ENCODE measurements at places on chromosomes 12 and 14.
A peak's percentile ranks its signal among the peaks of the same experiment; 100 is the strongest.

DNA sequence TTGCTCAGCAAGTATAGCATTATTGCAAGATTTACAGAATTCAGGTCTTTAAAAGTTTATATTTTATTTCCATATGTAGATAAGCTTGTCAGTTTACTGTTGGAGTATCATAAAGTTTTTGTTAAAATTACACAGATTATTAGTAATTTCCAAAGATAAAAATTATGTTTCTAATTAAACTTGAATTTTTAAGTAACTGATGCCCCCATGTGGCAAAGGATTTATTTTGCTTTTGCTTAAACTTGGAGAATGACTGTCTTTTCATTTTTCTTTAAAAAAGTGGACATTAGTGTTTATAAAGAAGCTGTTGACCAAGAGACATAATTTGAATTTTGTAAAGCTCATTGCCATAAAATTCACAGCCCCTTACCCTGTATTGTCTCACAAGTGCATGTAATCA lies 45.8 kb downstream of the ETNK1 start:
- no peak for DNase-seq

GRCh38 chr12:122399592-122400373 lies 22.7 kb downstream of the CLIP1 start:
- peak; percentile 94 for DNase-seq

DNA sequence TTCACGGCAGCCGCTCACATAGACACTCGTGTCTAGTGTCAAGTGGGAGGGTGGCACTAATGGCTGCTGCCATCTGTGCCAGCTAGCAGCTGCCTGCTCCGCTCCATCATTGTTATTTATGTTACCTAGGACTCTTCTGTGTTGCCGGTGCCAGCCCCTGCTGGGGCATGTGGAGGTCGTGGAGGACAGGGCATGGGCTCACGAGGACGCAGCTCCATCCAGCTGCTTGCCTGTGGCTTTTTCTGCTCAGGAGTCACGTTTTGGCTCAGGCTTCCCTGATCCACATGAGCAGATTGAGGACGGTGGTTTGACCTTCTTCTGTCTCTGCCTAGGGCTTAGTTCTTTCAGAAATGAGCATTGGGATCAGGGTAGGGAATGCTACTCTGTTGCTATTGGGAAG lies 31.2 kb downstream of the TPCN1 start:
- DNase-seq: no peak

- DNase-seq: no peak
Observed at GRCh38 chr14:99574099-99574880, 29.7 kb downstream of the CCDC85C start.

DNA sequence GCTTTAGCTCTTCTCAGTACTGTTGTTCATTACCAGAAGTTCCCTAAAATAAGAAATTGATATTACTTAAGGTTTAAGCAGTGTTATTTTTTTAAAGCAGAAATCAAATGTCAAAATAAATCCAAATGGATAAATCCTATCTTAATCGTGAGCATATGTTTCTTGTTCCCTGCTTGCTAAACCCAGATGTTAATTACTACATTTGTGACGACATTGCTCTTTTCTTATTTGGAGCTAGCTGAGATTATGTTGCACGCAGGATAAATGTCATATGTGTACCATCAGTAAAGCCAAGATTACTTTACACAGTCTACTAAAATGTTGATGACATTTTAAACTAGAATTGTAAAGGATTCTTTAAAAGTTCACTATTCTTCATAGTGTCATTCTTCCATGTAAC lies 157.5 kb downstream of the PLCZ1 start:
- DNase-seq: no peak

DNA sequence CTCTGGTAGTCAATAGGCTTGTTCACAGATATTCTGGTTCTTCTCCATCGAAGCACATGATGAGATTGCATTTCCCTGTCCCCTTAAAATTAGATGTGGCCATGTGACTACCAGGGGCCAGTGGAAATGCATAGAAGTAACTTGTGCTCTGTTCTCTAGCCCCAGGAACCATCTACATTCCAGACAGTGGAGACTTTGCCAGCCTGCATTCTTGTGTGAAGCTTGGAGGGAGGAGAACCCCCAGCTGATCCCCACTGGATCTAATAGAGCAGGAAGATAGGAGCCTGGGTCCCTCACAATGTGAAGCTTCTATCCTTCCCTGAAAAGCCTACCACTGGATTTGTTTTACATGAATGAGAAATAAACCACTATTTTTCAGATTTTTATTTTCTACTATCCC lies 130.1 kb downstream of the KITLG start:
- no peak for DNase-seq

DNA sequence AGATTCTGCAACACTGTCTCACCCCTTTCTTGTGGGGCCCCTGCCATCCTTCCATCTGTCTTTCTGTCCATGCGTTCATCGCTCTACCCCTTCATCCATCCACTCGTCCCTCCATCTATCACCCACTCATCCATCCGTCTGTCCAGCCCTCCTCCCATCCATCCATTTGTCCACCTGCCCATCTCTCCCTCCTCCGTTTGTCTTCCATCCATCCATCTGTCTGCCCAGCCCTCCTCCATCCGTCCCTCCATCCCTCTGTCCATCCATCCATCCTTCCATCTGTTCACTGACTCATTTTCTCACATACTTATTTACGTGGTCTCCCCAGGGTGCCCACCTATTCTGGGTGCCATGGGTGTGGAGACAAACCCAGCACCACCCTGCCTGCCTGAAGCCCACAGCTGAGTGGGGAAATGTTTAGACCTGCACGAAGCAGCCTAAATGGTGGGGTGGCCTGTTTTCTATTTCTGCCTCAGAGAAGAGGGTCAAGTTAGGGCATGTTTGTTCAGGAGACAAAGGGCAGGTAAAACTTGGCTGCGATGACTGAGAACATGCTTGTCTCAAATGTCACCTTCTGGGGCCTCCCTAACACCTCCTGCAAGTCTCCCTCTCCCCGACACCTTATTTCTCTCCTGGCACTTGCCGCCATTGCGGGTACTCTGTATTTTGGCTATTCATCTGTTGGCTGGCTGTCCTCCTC lies 2.8 kb upstream of the SLC25A47 start:
- DNase-seq: no peak

- DNase-seq: no peak
Observed at GRCh38 chr12:57902478-57902969, 38.8 kb upstream of the ATP23 start.

GRCh38 chr12:50297027-50297426 lies 13.7 kb upstream of the LIMA1 start:
- DNase-seq: no peak

DNA sequence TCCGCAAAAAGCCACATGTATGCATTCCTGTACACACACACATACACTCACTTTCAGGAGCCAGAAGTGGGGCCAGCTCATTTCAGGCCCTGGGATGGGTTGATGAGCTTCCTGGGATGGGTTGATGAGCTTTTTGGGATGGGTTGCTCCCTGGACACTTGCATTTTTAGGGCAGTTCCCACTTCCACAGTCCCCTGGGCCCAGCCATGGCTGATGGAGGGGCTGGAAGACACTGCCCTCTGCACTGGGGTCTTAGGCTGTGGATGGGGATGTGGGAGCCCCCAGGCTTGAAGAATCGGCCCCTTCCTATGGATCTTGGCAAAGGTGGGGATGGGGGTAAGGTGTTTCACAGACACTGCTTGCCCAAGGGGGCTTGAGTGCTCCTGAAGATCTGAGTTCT lies 12.7 kb downstream of the ACVRL1 start:
- DNase-seq: no peak

- DNase-seq: no peak
Observed at GRCh38 chr14:68663385-68664076, 129.3 kb downstream of the ZFP36L1 start.

DNA sequence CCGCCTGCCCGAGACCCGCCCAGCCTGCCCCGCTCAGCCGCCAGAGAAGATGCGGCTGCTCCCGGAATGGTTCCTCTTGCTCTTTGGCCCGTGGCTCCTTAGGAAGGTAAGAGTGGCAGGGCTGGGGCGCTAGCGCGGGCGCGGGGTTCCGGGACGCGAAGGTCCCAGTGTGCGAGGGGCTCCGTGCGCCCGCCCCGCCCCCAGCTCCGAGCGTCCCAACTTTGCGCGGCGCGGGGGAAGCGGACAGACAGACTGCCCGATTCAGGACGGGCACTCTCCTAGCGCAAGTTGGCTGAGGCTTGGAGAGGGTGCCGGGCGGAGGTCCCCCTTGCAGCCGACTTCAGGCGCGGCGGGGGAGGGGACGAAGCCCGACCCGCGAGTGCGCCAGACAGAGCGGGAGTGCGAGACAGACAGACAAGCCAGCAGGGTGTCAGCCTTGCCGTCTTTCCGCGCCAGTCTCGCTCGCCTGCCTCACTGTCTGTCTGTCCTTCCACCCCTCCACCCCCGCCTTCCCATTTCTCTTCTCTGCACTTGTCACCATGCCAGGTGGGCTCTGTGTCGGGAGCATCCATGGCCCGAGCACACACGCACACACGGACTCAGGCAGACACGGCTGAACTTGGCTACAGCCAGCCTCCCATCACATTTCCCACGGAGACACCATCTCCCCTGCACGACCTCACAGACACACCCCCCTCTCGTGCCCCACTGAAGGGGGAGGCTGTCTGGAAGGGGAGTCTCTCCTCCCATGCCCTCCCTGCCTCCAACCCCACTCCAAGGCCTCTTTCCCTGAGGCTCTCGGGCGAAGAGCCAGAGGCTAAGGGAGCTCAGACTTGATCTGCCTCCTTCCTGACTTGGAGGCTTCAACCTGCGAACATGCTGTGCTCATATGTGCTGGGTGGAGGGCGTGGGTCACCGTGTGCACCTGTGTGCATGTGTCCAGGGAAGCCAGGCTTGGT lies 606 bp downstream of the NXPH4 start:
- no peak for DNase-seq

DNA sequence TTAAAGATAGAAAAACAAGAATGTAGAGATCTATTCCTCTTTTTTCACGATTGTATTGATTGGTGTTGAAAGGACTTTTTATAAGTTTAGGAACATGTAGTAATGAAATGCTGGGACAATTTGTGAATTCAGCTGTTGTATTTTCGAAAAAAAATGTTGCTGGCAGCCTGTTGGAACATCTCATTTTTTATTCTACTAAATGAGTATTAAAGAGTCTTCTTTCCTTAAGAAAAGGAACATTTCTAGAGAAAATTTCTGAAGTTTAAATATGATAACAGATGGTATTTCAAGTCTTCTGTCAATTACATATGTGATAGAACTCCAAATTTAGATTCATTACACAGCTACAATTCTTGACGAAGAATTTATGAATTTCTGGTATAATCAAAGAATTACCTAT lies 189.6 kb downstream of the TMEM117 start:
- no peak for DNase-seq

DNA sequence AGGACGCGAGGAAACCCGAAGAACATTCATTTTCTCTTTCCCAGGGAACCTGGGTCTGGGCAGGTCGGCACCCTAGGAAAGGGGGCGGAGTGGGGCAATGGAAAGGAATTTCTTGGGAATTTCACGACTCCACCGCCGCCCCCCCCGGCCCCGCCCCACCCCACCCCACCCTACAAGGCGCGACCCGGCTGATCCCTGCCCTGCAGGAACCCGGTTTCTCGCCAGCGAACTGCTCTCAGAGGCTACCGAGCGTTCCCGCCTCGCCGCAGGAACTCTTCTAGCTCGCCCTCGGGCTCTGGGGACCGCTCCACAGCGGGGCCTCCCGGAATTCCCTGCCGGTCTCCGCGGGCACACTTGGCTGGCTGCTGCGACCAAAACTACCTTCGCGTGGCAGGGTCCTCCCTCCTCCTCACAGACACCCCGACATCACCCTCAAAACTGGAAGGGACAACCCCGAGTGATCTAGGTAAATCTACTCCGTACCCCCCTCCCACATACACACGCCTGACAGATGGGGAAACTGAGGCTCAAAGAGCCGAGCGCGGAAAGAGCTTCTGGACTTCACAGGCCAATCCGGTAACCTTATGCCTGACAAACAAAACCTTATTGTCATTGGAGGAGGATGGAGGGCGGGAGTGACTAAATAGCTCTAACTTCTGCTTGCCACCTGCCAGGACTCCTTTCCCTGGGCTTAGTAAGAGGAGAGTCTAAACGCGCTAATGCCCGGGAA lies 785 bp upstream of the ACTN1 start:
- no peak for DNase-seq

GRCh38 chr14:37972941-37973887 lies 234.5 kb upstream of the SSTR1 start:
- no peak for DNase-seq

DNA sequence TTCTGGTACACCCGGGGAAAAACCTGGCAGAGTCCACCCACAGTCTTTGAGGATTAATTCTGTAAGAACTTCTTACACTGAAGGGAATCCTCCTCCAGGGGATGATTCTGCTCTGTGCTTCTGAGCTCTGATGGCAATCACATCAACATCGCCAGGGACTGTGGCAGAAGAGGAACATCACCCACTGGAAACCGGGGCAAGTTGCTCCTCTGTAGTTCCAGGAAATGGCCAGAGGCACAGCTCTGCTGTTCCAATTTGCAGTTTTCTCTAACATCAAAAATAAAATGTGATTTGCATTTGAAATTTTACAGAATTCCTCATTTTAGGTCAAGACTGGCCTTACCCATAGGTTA lies 207.6 kb downstream of the DAD1 start:
- DNase-seq: no peak

- DNase-seq: no peak
Observed at GRCh38 chr14:68580096-68580645, 212.7 kb downstream of the ZFP36L1 start.

DNA sequence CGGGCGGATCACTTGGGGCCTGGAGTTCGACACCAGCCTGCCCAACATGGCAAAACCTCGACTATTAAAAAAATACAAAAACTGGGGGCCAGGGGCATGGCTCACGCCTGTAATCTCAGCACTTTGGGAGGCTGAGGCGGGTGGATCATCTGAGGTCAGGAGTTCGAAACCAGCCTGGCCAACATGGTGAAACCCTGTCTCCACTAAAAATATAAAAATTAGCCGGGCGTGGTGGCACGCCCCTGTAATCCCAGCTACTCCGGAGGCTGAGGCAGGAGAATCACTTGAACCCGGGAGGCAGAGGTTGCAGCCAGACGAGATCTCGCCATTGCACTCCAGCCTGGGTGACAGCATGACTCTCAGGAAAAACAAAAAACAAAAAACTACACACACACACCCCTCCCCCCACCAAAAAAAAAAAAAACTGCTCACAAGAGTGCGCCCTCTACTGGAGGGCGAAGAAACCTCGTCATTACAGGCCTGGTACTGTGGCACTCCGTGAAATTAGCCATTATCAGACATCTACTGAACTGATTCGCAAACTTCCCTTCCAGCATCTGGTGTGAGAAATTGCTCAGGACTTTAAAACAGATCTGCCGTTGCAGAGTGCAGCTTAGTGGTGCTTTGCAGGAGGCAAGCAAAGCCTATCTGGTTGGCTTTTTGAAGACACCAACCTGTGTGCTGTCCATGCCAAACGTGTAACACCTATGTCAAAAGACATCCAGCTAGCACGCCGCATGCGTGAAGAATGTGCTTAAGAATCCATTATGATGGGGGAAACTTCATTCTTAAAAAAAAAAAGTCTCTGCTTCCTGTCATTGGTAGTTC lies 7.7 kb downstream of the PPP1R3E start:
- DNase-seq: no peak

GRCh38 chr12:112524676-112525425 lies 106.1 kb downstream of the PTPN11 start:
- DNase-seq: no peak

DNA sequence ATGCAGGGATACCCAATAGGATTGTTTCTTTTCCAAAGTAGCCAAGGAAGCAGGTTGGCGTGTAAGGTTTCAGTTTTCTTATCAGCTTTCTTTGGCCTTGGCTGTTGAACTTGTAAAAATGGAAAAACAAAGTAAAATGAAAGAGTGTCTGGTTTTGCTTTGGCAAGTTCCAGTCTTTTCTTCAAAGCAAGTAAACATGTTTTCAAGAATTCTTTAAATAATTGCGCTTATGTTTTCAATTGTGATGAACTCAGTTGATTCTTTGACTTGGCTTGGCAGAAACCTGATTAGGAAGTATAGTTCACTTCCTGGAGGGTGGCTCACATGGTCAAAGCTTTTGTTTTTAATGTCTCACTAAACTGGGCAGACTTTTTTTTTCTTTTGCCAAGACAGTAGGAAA lies 112.2 kb upstream of the USP44 start:
- DNase-seq: no peak
